ENCODE measurements at places on chromosomes 4 and X.

DNA sequence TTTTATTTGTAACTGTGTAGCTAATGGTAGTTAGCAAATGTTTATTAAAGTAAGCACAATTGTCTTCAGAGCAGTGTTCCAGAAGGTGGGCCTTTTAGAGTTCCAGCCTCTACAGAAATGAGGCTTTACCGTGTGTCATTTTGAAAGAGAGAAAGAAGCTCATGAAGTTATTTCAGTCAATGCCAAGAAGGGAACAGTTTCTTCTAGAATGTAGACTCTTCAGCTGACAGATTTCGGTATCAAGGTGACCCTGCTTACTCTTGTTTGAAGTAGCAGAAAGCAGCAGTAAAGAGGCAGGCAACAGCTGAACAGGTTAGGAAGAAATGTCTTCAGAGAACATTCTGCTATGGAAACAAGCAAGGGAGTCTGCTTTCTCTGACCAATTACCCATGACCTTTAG, 93.6 kb downstream of the TASL start:
- no peak for DNase-seq

GRCh38 chr4:87717276-87718031, 67.4 kb downstream of the DMP1 start:
- no peak for DNase-seq

GRCh38 chrX:43313035-43313434, 343.1 kb upstream of the MAOA start:
- DNase-seq = no peak

- no peak for DNase-seq
Observed at GRCh38 chrX:63718010-63718694, 66.9 kb downstream of the ARHGEF9 start.

DNA sequence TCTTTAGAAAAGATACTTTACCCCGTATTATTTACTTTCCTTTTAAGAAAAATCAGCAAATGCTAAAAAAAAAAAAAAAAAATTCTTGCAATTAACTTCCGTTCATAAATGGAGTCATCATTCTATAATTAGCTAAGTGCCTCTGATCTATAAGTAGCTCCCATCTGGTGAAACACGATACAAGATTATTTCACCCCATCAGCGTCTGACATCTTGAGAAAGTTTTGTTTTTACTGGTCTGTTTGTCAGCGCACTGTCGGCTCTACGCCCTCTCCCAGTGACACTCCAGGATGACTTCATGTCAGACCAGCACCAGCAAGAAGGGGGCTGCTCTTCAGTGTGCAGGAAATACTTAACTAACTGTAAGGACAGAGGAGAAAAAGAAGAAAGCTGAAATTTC, 108.3 kb downstream of the AFAP1 start:
- peak; percentile 78 for DNase-seq

DNA sequence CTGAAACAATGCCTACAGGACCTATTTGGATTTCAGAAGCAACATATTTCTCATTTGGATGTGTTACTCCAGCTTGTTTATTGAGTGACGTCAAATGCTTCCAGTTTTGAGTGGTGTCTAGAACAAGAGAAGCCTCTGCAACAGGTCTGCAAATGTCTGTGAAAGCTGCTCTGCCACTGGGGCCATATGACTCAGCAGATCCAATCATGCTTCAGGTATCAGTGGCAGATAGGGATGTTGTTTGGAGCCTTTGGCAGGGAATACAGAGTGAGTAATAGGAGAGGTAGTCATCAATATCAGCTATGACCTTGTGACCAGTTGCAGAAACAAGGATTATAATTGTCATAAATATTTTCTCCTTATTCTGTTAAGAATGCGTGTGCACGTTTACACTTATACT, 141.1 kb upstream of the ZXDA start:
- no peak for DNase-seq

DNA sequence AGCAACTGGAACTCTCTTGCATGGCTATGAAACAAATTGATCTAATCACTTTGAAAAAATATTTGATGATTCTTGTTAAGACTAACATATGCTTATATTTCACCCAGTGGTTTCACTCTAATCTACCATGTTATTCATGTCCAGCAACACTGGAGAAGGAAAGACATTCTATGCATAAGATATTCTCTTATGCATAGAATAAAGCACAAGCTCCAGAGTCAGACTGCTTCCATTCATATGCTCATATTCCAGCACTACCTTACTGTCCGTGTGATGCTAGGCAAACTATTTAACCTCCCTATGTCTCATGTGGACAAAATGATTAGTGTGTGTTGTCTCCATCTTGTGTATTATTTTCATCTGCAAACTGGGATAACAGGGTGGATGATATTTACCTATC, 124.1 kb downstream of the RNF150 start:
- no peak for DNase-seq

DNA sequence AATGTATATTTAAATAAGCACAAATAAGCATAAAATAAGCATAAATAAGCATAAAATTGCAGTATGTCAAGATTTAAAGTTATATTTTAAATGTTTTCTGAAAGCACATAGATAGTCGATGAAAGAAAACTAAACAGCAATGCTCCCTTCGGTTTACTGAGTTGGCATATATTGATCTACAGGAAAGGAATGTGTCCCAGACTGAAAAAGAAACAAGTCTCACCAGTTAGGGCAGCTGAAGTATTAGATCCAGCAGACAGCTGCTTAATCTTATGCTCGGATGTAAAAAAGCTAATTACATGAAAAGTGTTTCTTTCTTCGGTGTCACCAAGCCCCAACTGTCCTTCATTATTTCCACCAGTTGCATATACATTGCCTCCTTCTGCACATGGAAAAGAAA, 8.7 kb downstream of the RPGR start:
- no peak for DNase-seq

- DNase-seq = no peak
Observed at GRCh38 chr4:113169368-113169767, 119.9 kb downstream of the ANK2 start.

GRCh38 chrX:361231-362145, 25.2 kb downstream of the PPP2R3B start:
- DNase-seq = no peak

DNA sequence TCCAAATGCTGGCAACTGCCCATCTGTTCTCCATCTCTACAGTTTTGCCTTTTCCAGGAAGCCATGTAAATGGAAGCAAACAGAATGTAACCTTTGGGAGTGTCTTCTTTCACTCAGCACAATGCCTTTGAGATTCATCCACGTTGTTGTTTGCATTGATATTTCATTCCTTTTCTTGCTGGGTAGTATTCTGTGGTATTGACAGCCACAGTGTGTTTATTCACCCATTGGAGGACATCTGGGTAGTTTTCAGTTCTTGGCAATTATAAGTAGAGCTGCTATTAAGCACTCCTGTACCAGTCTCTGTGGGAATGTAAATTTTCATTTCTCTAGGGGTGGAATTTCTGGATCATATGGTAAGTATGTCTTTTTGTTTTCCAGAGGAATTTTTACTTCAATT, 194.3 kb upstream of the RPS6KA3 start:
- no peak for DNase-seq

GRCh38 chrX:39016556-39016955, 215.3 kb downstream of the MID1IP1 start:
- DNase-seq = no peak

GRCh38 chr4:41122775-41123174, 91.6 kb downstream of the APBB2 start:
- DNase-seq = no peak

DNA sequence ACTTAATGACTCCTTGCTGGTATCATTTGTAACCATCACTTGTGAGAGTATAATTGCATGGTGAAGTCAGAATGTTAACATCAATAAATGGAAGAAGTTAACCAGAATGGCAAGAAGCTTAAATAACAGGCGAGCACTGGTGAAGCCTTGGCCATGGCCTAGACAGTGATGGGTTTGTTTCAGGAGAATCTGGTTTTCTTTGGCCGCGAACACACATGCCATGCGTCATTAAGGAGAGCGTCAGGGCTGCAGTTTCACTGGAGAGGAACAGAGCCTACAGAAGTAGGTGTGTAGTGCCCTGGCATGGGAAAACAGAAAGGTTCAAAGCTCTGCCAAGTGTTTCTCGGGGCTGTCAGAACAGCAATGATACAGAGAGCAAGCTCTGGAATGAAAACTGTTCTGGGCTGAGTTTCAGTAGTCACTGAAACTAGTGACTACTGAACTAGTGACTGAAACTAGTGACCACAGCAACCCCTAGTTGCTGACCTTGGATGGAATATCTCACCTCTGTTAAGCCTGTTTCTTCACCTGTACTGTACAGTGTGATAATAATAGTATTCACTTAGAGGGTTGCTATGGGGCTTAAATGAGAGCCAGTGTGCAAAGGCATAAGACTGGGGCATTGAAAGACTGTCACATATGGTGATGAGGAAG, 93.8 kb downstream of the C4orf51 start:
- peak; percentile 23 for DNase-seq

DNA sequence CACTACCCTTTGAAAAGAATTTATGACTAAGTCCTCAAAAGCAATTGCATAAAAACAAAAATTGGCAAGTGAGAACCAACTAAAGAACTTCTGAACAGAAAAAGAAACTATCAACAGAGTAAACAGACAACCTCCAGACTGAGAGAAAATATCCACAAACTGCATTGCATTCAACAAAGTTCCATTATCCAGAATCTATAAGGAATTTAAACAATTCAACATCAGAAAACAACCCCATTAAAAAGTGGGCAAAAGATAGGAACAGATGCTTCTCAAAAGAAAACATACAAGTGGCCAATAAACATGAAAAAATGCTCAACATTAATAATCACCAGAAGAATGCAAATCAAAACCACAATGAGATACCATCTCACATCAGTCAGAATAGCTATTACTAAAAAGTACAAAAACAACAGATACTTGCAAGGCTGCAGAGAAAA, 130.2 kb downstream of the GASK1B start:
- no peak for DNase-seq

GRCh38 chr4:7146786-7147115, 45.6 kb upstream of the SORCS2 start:
- no peak for DNase-seq

- DNase-seq = no peak
Observed at GRCh38 chrX:16979226-16979625, 32.8 kb downstream of the REPS2 start.

- DNase-seq = peak; percentile 27
Observed at GRCh38 chr4:48268956-48269860, at the start of gene TEC. TSS of gene TEC (minus strand) at chr4:48269838. CDS start at chr4:48228614, 41,224 bp downstream.

GRCh38 chrX:133630362-133630761, 215.1 kb upstream of the GPC4 start:
- DNase-seq = no peak

DNA sequence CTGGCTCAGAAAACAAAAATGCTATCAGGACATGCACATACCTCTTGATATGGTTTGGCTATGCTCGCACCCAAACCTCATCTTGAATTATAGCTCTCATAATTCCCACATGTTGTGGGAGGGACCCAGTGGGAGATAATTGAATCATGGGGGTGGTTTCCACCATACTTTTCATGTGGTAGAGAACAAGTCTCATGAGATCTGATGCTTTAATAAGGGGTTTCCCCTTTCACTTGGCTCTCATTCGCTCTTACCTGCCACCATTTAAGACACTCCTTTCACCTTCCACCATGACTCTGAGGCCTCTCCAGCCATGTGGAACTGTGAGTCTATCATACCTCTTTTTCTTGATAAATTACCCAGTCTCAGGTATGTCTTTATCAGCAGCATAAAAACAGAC, 958.6 kb downstream of the TRAM1L1 start:
- DNase-seq = no peak

- no peak for DNase-seq
Observed at GRCh38 chrX:52988985-52989917, 30.9 kb upstream of the FAM156A start.

- no peak for DNase-seq
Observed at GRCh38 chr4:72318421-72319170, 250.4 kb downstream of the ADAMTS3 start.

GRCh38 chr4:151652841-151653547, 107.8 kb downstream of the GATB start:
- DNase-seq = no peak

DNA sequence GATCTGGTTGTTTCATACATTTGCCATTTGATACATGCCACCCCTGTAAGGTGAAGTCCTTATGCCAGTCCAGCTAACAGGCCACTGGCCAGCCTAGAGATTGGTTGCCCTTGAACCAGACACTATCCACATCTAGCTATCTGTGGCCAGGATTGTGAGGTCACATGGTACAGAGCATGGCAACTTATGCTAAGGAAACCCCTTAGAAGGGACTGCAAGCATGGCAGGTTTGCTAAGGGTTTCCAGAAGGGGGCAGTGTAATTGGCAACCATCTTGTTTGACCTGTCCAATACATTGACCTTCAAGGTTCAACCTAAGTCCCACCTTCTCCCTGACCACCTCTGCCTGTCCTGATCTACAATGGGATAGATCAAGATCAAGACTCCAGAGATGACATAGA, 47.5 kb downstream of the SMC1A start:
- no peak for DNase-seq

DNA sequence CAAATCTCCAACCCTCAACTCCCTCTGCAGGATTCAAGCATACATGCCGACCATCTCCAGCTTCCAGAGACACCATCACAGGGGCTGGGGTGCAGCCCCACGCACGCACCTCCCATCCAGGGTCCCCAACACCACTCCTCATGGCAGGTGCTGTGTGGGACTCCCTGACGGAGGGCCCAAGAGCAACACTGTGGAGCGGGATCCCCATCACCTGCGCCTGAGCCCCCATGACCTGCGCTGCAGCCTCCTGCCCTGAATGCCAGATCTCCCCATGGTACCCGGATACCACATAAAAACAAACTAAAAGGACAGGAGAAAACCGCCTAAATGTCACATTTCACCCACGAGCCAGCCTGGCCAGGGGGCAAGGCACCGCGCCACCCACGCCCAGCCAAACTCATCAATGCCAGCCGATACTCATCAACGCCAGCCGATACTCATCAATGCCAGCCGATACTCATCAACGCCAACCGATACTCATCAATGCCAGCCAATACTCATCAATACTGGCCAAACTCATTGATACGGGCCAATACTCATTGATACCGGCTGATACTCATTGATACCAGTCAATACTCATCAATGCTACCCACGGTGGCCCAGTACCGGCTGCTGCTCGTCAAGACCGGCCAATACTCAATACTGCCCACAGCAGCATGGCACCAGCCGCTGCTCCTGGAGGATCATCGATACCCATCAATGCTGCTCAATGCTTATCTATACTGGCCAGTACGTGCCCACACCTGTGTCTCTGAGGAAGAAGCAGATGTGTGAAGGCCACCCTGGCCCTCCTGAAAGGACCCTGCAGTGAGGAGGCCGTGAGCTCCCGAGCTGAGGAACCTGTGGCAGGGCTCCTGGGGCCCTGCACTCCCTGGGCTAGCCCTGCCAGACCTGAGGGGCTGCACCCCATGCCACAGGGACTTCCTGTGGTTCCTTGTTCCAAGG, 6.2 kb downstream of the CTBP1 start:
- no peak for DNase-seq

- DNase-seq = no peak
Observed at GRCh38 chrX:21503593-21503992, 129.4 kb downstream of the CNKSR2 start.

GRCh38 chr4:173135241-173135847, 33.3 kb upstream of the GALNT7 start:
- DNase-seq = no peak
